ENCODE measurements at places on chromosomes 4 and X. TPM values are rescaled to one million over a fixed set of nuclear protein-coding genes. Genes with fewer than 3 reads are reported as not detected.

GRCh38 chr4:159871141-159871540, 768.3 kb downstream of the RAPGEF2 start:
- DNase-seq = no peak

DNA sequence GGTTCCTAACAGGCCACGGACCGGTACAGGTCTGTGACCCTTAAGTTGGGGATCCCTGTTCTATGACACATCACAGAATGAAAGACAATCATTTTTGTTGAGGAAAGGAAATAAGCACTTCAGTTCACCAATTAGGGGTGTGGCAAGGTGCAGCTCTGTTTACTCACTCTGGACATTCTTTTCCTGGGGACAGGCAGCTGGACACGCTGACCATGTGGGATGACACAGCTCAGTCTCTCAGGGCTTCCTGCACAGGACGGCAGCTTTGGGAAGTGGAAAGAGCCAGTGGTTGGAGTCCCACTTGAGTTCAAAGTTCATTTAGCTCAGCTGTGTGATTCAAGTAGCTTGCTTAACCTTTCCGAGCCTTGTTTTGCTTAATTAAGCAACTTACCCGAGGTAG, 55.7 kb downstream of the NDNF start:
- no peak for DNase-seq

DNA sequence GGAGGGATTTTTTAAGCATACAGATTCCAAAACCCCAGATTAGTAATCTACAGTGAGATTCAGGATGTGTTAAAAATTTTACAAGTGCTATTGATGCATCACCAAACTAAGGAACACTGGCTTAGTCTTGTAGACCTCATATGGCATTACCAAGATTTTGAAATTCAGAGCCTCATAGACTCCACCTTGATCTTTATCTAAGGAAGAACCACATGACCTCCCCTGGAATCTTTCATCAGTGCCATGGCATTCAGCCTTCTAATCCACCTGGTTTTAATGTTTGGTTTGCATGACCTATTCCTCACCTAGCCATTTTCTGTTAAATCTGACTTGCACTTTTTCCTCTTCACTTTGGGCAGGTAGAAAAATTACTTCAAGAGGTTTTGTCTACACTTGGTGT, 171.6 kb downstream of the NKX6-1 start:
- no peak for DNase-seq

GRCh38 chrX:22589845-22590244, 317.1 kb downstream of the CBLL2 start:
- DNase-seq = no peak

- DNase-seq = no peak
These were observed 36.3 kb downstream of the ING2 start for GRCh38 chr4:183541010-183541751.

GRCh38 chr4:182577411-182577810, 334.2 kb downstream of the TENM3 start:
- DNase-seq = no peak

- DNase-seq = no peak
These were observed 230.2 kb upstream of the STK26 start for GRCh38 chrX:131792789-131793462.

DNA sequence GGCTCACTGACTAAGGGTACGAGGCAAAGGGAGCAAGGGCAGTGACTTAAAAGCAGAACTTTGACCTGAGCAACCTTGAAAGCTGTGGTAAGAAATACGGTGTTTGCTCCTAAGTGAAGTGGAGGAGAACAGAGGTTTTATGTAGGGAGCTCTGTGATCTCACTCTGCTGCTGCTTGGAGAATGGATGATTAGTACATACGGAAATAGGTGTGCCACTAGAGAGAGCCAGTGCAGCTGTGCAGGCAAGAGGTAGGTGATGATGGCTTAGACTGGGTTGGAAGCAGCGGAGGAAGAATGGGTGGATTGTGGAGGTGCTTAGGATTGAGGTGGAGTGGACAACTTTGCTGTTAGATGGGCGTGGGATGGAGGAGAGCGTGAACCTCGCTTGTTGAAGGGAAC, 85.0 kb downstream of the FAM193A start:
- DNase-seq = no peak

DNA sequence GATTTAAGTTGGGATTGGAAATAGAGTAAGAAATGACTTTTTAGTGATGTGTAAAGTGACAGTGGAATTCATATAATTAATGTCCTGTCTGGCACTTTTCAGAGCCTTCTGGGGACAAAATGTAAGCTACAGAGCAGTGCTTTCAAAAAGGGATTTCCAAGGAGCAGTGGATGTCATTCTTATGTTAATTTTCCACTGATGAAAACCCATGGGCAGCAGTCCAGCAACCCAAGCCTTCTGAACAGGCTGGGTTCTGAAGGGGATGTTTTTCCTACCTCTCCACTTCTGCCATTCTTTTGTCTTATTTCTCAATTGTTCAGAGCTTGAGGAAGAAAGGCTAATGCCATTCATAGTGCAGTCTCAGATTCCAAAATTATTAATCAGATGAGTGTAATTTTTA, 717.6 kb upstream of the HS3ST1 start:
- no peak for DNase-seq

DNA sequence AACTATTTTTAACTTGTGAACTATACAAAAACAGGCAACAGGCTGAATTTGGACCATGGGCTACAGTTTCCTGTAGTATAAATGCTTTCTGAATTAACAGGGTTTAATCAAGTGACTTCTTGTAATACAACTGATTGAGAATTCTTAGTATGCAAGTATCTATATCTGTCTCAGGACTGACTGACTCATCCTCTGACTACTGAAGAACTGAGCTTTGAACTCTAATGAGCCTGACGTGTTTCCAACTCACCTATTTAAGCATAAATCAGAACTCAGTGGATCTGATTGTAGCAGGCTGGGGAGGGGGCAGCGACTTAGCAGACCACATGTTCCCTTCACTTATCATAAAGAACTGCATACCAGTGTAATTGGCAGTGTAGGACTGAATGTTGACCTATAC, 7.8 kb downstream of the SPATA4 start:
- no peak for DNase-seq

DNA sequence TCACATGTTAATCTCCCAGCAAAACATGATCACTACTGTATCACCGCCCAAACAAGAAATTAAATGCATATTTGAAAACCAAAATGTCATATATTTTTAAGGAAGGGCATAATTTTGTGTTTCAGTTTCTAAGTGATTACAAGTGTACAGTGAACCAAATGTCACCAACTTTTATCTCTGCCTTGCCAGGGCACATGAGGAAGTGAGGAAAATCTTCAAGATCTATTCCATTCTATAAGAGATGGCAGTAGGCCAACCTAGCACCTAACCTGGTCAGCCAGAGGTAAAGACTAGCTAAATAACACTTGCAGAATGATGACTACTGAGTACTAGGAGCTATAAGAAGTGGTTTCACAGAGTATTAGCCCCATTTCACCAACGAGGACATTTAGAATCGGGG, 107.2 kb downstream of the ATP11C start:
- no peak for DNase-seq

DNA sequence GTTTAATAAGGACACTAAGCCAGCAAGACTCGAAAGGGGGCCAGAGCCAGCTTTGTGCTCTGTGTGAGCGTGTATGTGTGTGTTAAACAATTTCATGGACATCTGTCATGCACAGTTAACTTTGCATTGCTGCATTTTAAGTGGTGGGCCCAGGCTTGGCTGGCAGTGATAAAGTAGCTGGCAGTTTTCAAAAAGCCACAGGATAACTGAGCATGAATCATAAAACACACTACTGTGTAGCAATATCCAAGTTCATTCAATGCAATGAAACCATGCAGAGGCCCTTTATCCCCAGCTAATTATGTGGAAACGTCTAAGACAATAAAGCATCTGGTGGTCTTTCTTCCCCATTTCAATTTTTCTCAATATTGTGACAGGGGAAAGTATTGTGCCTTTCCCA, 132.9 kb downstream of the NKX6-1 start:
- no peak for DNase-seq

DNA sequence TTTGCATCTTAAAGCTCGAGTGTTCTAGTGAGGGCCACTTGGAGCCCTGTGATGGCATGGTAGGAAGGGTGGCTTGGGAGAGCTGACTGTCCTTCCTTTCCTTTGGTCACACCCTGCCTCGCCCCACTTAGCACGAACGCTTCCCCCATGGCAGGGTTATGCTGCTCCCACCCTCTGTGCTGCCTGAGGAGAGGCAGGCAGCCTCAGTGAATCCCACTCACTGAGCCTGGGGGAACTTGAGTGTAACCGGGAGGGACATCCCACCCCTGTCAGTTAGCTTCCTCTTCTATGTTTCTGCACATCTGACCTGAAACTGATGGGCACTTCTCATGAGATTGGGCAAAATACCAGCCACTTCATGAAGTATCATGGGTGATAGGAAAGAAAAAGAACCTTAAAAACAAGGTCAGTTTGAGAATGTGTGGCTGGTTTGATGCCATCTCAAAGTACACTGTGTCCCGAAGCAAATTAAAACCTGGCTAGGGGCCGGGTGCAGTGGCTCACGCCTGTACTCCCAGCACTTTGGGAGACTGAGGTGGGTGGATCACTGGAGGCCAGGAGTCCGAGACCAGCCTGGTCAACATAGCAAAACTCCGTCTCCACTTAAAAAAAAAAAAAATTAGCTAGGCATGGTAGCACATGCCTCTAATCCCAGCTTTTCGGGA, 10.1 kb downstream of the TKTL1 start:
- DNase-seq = no peak

DNA sequence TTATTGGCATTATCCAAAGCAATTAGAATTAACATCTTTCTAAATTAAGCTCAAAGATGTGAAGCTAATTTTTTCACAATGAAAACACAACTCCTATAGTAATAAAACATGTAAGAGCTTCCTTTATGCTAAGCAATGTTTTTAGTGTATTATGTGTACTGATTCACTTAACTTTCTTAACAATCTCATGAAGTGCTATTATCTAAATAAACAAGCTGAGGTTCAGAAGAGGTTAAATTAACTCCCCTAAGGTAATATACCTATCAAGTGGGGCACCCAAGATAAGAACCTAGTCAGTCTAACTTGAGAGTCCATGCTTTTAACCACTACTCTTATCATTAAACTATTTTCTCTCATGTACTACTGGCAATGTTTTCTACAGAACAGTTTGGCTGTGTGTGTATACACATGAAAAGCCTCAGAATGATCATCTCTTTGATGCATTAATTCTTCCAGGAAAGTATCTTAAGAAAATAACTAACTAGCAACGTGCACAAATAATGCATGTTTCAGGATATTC, 13.6 kb downstream of the G3BP2 start:
- no peak for DNase-seq

DNA sequence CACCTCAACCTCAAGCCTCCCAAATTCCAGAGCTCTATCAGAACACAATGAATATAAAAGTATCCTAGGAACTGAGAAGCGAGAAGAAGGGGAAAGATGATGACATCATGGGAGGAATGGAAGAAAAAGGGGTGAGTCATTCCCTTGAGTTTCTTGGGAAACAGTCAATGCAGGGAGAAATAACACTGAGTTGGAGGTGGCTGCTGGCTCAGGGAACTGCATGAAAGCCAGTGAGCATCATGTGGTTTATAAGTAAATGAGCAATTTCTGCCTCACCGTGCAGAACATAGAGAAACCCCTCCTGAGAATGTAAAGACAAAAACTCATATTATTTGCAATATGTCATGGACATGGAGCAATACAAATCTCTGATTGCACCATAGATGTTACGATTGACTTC, 73.3 kb downstream of the SHOX start:
- no peak for DNase-seq

DNA sequence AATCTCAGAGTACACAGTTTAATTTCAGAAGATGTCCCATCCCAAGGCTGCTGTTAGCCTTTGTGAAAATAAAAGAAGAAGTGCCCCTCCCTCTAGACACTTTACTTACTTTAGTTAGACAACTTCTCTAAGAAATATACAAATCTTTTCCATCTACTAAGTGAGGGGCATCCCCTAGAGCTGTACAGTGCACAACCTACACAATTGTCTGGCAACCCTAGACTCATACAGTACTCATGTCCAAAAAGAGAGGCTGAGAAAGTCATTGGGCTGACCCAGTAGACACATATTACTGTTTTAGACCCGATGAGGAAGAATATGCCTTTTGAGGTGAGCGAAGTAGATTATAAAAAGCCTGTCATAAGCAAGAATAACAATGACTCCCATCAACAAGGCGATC, 297.6 kb downstream of the IDS start:
- DNase-seq = no peak

GRCh38 chr4:110294165-110294564, 95.8 kb upstream of the ELOVL6 start:
- no peak for DNase-seq

- no peak for DNase-seq
These were observed 66.9 kb upstream of the NEIL3 start for GRCh38 chr4:177242651-177243286.

DNA sequence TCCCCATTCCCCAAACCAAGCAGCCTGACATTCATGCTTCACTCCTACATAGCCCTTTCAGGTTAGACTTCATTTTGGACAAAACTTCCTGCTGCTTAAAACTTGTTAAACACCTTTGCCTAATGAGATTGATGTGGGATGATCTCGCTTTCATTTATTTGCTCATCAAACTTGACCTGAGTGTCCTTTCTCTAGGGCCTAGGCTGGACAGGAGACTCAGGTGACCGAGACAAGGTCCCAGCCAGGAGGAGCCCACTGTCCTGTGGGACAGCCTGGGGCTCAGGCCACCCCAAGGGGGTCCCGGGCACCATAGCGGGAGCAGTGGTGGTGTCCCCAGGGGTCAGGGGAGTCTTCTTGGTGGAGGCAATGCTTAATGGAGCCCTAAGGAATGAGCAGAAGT, 23.7 kb upstream of the PSAPL1 start:
- DNase-seq = no peak

DNA sequence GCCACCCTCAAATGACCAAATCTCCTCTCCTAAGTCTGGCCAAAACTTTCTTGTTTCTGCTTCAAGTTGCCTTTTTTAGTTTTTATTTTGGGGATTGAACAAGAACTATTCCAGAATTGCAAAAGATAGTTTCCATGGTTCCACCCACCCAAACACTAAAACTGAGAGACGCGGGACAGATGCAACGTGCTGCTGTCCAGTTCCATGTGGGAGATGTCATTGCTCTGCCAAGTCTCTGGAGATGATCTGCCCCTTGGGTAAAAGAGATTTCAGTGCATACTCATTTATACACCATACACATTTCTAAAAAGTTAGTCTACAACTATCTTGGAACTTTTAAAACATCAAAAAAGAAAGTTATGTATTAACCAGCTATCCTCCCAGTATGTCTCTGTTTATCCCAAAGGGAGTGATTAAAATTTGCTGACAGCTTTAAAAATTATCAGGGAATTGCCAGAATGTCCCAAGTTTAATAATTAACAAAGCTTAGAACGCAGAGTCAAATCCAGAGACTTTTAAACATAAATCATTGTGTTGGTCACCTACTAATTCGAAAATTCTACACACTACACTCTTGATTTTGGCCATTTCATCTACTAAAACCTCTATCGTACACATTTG, 3.2 kb downstream of the MAOB start:
- no peak for DNase-seq

The PSAPL1 gene
- polyA plus RNA-seq = not detected

The MGARP gene
- polyA plus RNA-seq = 0.70 TPM

The USP26 gene
- polyA plus RNA-seq = not detected

The ACE2 gene
- not detected for polyA plus RNA-seq

The ETDA gene
- not detected for polyA plus RNA-seq

The DIPK2B gene
- polyA plus RNA-seq = 21.7 TPM

The RIPPLY1 gene
- polyA plus RNA-seq = not detected

The CENPE gene
- 3.4 TPM for polyA plus RNA-seq
